ENCODE measurements at places on chromosomes 11 and 22.
A peak's percentile ranks its signal among the peaks of the same experiment; 100 is the strongest.

DNA sequence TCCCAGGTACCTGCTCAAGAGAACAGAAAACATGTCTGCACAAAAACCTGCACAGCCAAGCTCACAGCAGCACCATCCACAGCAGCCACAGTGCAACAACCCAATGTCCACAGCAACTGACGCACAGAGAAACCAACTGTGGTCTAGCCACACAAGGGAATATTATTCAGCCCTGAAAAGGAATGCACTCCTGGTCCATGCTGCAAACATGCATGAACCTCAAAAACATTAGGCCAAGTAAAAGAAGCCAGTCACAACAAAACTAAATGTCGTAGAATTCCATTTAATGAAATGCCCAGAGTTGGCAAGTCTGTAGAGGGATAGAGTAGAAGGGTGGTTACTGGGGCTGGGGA is 60.6 kb downstream of the MYEOV start:
- no peak for DNase-seq

DNA sequence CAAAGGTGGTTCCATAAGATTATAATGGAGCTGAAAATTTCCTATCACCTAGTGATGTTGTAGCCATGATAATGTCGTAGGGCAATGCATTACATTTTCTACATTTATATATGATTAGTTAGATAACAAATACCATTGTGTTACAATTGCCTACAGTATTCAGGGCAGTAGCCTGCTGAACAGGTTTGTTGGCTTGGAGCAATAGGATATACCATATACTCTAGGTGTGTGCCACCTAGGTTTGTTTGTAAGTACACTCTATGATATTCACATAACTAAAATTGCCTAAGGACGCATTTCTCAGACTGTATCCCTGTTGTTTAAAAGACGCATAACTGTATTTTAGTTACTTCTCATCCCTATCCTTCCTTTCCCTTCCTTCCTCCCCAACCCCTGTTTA is 13.6 kb downstream of the PLEKHB1 start:
- no peak for DNase-seq

DNA sequence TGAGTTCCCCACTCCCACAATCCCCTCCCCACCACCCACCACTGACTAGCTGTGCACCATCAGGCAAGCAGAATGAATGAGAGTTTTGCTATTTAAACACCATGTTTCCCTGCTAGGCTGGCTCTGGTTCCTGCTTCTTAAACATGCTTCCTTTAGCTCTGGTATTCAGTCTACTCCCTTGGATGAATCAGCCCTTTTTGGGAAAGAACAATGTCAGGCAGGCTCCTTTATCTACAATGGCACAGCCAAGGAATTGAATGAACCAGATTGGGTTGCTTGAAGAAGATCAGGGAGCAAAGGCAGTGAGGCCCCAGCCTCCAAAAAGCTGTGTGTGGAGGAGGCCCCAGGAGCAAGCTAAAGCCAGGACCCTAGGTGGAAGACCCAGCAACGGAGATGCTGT is 92.9 kb upstream of the ISX start:
- no peak for DNase-seq

- DNase-seq, result no peak
Observed at GRCh38 chr11:9847636-9848035, 183.8 kb downstream of the SWAP70 start.

DNA sequence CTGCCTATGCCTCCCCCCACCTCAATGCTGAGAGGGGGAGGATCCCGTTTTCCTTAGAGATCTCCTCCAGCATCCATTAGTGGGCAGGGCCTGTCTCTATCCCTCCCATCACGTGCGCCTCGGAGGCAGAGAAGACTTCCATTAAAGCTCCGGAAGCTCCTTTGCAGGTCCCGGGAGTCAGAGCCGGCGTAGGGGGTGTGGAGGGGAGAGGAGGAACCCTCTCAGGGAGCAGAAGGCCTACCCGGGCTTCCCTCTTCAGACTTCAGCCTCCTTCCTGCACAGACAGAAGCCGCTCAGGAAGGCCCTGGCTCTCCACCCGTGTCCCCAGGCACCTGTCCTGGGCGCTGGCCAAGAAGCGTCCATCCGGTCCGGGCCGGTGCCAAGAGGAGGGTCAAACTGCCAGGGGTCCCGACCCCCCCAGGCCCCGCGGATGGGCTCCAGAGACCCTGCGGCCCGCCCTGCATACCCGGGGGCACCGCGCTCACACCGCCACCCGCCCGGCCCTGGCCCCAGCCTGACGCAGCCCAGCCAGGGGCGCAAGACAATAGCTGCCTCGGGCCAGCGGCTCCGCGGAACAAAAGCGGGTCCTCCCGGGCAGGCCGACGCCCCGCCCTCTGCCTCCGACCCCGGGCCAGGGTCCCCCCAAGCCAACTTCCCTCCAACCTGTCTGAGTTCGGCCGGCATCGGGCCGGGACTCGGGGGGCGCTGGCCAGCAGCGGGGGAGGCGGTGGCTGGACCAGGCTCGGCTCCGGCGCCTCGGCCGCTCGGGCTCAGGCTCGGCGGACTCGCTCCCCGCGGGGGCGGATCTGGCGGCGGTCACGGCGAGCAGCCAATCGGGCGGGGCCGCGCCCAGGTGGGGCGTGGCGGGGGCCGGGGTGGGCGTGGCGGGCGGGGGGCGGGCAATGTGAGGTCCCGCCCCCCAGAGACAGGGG is 29.9 kb downstream of the ARVCF start:
- DNase-seq, result peak; percentile 43

DNA sequence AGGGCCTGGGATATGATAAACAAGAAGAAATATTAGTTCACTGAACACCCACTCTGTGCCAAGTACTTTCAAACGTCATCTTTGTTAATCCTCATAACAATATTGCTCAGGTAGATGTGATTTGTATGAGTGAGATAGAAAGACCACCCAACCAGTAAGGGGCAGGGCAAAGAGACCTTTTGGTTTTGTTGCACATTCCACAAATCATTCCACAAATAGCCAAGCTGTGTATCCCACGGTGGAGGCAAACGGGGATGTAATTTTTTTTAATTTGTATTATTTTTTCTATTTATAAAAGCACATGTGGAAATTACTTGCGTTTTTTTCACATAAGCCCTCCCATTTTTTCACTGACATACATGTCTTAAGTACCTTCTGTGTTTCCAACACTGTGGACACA is 29.0 kb downstream of the LAYN start:
- DNase-seq, result no peak

DNA sequence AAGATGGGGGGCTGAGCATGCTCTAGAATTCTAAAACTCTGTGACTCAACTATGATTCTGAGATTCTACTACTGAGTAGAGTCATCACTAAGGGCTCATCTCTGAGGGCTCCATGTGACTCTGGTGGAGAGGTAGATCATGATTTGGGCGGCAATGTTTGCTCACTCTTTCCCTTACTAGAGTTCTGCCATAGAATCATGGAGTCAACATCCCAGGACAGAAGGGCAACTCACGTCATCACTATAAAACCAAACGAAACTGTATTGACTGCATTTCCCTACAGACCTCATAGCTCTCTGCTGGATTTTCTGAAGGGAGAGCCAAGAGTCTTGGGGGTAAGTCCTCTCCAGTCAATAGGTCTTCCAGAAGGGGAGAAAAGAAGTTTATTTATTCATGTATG is at the start of gene MS4A14:
Gene MS4A14, plus strand, starts transcription at position 78 of the 400 bp plus-strand sequence. Its CDS starts 120 bp downstream, at position 198.
- no peak for DNase-seq

- no peak for DNase-seq
Observed at GRCh38 chr11:38562562-38562961, 1964.5 kb upstream of the RAG2 start.

DNA sequence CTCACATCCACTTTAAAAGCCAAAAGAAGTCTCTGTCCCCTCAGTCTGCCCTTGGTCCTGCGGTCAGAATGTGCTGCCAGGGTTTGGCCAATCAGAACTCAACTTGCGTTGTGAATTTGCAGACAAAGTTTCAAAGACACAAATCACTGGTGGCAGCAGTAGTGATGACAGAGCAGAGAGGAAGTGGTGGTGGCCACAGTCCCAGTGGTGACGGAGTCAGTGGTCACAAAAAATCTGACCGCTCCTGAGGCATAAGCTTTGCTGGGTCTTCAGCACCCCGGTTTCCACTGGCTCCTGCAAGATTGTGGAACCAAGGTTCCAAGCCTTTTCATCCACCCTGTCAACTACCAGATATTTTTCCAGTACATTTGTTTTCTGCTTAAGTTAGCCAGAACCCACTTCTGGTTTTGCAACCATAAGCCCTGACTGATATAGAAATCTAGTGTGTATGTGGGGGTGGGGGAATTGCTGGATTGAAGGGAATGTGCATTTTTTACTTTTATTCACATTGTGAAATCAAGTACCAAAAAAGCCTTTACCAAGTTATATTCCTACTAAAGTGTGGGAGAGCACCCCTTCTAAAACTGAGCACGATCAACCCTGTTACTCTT is 112.3 kb downstream of the TMPRSS5 start:
- DNase-seq, result no peak

GRCh38 chr22:44430716-44431115 is 67.3 kb downstream of the RTL6 start:
- DNase-seq, result no peak

GRCh38 chr11:65388731-65389130 is 2.3 kb downstream of the FRMD8 start:
- peak; percentile 46 for DNase-seq

DNA sequence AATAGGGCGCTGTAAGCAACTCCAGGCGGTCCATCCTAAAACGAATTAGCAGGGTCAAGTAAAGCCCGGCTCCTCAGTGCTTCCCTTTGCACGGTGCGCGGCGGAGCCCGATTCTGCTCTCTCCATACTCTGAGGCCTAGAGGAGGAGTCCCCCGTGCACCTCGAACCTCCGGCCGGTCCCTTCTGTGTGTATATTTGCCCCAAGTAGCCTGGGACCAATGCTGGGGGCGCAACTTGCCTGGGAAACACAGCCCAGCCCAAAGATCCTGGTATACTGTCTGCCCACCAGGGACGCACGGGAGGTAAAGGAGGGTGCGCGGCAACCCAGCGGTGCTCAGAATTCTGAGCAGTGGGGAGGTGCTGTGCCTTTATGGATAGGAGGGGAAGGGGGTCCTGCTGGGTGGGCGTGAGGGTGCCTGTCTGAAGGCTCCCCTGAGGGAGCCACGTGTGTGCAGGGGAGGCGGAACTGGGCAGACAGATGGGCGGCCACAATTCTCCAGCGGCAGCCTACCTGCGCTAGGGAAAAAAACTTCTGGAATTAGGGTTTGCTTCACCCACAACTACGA is 4.8 kb upstream of the TBX1 start:
- DNase-seq, result no peak

DNA sequence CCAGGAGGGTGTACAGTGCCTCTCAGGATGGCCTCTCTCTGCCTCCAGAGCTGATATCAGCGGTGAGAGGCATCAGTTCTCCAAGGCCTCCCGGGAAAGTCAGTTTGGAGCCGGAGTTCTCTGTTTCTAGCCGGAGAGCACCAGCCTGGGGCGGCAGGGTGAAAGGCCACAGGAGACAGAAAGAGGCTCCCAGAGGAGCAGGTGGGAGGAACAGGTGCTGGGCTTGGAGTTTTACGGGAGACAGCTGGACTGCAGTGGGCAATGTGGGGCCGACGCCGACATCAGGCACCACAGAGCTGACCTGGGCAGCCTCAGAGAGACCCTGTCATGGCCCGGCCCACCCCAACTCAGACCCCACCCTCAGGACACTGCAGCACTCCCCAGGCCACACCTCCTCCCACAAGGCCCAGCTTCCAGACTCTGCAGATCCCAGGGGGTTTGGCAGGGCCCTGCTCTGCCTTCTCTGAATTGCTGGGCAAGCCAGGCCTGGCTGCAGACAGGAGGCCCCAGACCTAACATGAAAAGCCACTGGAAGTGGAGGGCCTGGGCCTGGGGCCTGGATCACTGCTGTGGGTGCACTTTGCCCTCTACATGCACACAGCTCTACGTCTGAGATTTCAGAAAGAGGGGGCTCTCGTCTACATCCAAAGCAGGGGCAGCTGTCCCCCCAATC is 885.6 kb downstream of the BRD1 start:
- DNase-seq, result no peak

- DNase-seq, result no peak
Observed at GRCh38 chr11:106581399-106581798, 436.9 kb downstream of the GUCY1A2 start.

DNA sequence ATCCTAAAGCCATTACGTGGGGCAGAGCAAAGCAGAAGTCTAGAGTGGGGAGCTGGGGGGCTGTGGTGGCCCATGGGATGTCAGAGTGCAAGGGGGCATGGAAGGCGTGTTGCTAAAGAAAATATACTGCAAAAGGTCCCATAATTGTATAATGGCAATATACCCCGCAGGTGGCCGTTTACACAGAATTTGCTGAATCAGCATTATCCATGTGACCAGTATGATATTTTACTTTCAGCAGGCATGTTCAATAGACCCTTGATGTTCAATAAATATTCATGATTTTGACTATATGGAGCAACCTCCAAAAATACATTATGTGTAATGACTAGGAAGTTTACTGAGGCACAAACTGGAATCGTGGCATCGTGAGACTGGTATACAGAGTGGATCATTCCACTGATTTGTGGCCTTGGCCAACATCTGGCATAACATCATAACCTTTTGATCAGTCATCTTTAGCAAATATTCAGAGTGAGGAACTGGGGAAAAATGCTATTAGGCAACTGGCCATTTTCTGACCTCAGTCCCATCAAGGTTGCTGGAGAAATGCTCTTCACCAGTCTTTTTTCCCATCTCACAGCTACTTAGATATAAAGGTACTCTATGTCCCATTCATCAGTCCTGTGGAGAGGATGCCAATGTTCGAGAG is 29.3 kb upstream of the PPP2R1B start:
- no peak for DNase-seq

DNA sequence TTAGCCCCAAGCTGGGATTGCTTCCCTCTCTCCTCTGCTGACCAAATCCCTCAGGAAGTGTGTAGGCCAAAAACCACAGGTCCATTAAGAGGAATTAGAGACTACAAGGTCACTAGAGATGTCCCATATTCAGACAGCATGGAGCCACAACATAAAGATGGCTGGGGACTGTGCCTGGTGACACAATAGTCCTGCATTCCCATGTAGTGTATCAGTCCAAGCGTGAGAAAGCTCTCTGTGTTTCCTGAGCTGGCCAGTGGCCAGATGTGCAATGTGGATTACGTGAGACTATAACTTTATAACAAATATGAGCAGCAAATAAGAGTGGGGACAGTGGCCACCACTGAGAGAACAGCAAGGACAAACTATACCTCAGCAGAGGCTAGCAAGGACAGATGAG is 7.6 kb upstream of the MS4A10 start:
- no peak for DNase-seq

DNA sequence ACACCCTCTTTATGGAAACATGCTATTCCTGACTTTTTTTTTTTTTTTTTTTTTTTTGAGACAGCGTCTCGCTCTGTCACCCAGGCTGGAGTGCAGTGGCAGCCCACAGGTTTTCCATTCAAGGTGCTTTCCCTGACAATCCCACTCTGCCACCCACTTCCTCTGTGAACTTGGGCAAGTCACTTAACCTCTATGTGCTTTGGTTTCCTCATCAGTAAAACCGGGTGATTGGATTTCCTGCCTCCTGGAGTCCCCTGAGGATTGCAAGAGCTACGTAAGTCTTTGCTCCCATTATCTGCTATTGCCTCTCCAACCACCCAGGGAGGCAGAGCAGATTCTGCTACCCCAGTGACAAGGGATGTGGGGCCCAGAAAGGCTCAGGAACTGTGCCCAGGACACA is 54.1 kb downstream of the CELSR1 start:
- DNase-seq, result no peak

DNA sequence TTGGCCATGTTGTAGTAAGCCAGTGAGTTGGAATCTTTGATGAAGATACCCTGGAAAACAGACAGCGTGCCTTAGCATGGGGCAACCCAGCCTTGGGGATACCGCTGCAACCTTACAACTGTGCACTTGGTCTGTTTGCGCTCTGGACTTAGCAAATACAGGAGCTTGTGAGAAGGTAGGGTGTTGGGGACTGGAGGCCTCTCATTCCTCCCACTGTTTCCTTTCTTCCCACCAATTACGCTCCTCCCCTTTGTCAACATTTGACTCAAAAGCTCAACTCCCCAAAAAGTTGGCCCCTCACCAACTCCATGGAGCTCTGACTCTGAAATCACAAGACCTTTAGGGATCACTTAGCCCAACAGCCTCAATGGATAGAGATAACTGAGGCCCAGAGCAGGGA is 7.9 kb upstream of the TBC1D10A start:
- no peak for DNase-seq
